ENCODE measurements at places on chromosomes 2 and 18.

GRCh38 chr2:145157741-145158591, 638.0 kb upstream of the ZEB2 start:
- DNase-seq = no peak

DNA sequence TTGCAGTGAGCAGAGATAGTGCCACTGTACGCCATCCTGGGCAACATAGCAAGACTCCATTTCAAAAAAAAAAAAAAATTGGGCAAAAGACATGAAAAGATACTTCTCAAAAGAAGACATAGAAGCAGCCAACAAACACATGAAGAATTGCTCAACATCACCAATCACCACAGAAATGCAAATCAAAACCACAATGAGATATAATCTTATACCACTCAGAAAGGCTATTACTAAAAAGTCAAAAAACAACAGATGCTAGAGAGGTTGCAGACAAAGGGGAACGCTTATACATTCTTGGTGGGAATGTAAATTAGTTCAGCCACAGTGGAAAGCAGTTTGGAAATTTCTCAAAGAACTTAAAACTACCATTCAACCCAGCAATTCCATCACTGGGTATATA, 43.1 kb upstream of the CHAC2 start:
- DNase-seq = no peak

DNA sequence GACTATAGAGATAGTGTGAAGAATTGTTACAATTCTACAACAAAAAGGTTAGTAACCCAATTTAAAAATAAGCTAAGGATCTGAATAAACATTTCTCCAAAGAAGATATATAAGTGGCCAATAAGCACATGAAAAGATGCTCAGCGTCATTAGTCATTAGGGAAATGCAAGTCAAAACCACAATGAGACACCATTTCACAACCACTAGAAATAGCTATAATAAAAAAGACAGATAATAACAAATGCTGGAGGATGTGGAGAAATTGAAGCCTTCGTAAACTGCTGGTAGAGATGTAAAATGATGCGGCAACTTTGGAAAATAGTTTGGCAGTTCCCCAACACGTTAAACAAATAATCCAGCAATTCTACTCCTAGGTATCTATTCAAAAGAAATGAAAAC, 366.5 kb upstream of the POU3F3 start:
- no peak for DNase-seq

GRCh38 chr2:42232024-42232423, 62.9 kb downstream of the EML4 start:
- no peak for DNase-seq

DNA sequence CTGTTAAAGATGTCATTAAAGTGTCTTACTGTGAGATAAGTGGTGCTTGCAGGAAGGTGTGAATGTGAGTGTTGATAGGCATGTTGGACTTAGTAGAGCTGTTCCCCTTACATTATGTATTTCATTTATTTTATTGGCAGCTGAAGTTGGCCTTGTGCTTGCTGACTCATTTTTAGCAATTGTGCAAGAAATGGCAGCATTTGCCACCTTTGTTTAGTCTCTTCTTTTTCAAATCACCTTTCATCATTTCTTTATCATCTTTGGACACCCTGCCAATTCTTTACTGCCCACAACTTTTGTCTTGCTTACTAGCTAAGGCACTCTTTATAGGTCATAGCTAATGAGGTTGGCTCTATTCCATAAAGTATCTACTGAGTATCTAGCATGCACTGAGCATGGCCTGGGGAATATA, 130.3 kb upstream of the LYPD6 start:
- no peak for DNase-seq

- no peak for DNase-seq
These were observed 234.9 kb downstream of the OSR1 start for GRCh38 chr2:19123556-19123955.

DNA sequence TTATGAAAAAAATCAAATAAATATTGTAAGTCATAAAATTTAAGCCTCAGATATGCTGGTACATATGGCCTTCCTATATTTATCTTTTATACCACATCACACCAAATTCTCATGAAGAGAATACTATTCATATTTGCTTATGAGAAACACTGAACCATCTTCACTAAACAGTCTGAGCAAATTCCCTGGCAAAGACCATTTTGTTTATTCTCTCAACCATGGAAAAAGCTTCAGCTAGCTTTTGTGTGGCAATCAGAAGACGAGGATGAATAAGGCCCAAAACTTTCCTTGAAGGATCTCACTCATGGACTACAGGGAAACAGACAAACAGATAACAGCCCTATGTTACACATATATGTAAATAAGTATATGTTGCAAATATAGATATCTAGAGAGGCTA, 252.1 kb downstream of the TMX3 start:
- DNase-seq = no peak

- peak; percentile 82 for DNase-seq
These were observed 404.3 kb downstream of the XIRP2 start for GRCh38 chr2:167292430-167293171.

DNA sequence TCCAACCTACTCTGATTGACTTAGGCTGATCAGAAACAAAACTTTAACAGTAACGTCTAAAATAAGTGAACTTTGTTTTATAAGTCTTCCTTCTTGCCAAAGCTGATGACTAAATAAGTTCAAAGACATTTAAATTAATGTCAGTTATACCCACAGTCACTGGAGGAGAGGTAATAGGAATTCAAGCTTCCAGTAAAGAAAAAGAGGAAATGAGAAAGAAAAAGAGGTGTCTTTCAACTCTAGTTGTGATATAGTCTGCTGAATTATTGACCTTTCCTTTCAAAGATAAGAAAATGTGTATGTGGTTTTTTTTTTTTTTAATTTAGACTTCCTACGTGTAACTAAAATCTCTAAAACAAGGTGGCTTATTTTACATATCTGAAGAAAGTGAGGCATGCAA, 191.5 kb downstream of the SLC8A1 start:
- no peak for DNase-seq

- peak; percentile 38 for DNase-seq
These were observed 109.0 kb upstream of the CBLN2 start for GRCh38 chr18:72652990-72653593.

GRCh38 chr2:16438613-16439321, 226.9 kb downstream of the CYRIA start:
- no peak for DNase-seq

DNA sequence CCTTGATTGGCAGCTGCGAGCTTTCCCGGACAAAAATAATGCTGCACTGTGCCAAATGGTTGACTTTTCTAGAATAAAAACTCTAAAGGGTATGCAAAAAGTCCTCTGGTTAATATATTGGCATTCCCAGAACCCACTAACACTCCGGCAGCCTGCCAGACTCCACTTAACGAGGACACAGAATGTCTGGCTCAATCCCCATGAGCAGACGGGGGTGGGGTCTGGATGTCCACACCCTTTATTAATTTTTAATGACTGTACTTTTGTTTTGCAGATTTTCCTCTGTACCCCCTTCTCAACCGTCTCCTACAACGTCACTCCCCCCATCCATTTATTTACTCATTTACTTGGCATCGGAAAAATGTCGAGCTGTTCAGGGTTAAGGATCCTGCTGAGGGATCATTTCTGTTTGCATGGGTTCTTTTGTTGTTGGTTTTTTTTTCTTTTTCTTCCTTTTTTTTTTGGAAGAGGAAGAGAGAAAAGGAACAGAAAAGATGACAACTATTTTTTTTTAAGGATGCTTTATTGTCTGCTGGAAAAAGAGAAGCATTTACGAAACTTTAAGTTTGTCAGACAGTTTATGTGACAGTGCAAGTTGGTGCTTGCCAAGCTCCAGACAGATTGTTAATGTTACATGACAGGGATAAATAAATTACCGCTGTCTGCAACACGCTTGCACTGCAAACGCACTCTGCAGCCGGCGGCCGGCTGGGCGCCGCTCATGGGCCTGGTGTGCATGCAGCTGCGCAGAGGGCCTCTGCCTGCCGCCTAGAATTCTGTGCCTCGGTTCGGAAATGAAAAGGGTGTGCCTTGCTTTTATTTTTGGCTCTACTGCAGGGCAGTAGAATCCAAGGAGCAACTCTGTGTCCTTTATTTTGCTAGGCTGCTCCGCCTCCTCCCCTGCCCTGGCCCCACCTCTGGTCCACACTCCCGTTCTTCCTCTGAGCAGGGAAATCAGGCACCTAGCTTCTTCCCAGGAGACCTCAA, 3.6 kb downstream of the LDLRAD4 start:
- peak; percentile 66 for DNase-seq

- DNase-seq = no peak
These were observed 277.4 kb downstream of the TNS1 start for GRCh38 chr2:217725409-217725808.
